Thoracic aorta (tissue), 2 donors: ENCODE measurements at places on chromosomes 1 and 21. TPM values are rescaled to one million over a fixed set of nuclear protein-coding genes. Genes with fewer than 3 reads are reported as not detected.

The CHI3L1 gene
- 5.0 TPM for total RNA-seq

DNA sequence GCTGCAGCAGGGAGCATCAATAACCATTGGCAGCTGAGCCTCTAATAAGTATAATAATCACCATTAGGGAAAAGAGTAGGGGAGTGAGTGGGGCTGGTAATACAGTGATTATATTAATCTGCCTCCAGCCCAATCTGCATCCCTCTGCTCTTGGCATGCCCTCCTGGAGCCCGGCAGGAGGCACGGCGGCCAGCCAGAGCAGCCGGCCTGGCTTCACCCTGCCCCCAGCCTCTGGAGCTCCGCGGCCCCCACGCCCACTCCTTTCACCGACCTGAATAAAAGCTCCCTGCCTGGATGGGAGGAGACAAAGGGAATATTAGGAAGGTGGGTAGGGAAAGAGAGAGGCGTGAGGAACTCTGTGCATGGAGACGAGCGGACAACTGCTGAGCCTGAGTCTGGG is 28.3 kb downstream of the OPTC start:
- DNase-seq: no peak

The PSRC1 gene
- total RNA-seq: 2.5 TPM

DNA sequence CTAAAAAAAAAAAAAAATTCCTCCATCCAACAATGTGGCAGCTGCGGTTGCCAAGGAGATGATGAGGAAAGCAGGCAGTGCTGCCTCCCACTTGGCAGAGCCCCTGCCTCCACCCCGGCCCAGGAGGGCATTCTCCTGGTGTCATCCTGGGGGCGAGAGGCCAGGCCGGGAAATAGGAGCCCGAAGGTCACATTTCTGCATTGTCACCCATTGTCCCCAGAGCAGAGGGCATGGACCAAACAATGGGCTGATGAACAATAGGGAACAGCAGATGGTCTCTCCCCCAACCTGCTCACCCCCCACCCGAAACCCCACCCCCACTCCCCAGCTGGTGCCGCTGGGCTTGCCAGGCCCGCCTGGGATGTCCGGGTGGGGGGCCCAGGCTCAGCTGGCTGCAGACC is 37.3 kb downstream of the CAMK2N1 start:
- DNase-seq: no peak

GRCh38 chr1:78755986-78756385 is 106.4 kb downstream of the IFI44 start:
- no peak for DNase-seq
